Colonic mucosa (tissue), 4 donors: ENCODE measurements at places on chromosomes 12 and 14. TPM values are rescaled to one million over a fixed set of nuclear protein-coding genes. Genes with fewer than 3 reads are reported as not detected.

The CFAP251 gene
- 0.93 TPM for total RNA-seq

The SRRM4 gene
- total RNA-seq: 0.27 TPM

DNA sequence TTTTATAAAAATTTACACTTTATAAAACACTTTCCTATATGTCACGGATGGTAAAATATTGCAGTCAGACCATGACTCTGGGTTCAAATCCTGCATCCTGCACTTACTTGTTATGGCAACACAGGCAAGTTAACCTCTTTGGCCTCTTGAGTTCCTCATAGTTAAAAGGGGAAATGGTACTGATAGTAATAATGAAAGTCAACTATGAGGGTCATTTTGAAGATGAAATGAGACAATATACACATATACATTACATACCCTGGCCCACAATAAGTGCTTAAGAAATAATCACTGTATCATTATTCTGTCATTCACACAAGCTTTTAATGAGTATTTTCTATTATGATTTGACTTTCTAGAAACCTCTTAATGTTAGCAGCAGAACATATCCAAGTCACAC, 64.4 kb downstream of the C12orf42 start:
- no peak for DNase-seq

GRCh38 chr14:45112896-45113781, 21.1 kb downstream of the FKBP3 start:
- no peak for DNase-seq

GRCh38 chr14:68719634-68720384, 73.1 kb downstream of the ZFP36L1 start:
- no peak for DNase-seq

- DNase-seq: peak; percentile 42
These were observed 2.6 kb downstream of the MSI1 start for GRCh38 chr12:120366341-120366705.

DNA sequence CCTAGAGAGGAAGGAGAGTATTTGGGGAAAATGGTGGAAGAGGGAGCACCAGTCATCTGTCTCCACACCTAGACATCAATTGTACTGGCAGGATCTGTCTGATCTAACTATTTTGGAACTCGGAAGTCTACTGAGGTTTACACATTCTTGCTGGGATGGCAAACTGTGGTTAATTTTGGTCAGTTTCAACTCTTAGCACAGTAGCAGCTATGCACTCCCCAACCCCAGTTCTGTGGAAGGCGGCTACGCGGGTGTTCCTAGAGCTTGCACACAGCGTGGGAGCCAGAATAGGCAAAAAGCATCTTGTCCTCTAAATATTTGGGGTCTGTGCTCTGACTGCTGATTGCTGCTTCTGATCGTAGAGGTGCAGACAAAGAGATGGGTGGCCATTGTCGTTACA, 33.8 kb downstream of the TECPR2 start:
- DNase-seq: no peak
